OCI-M1 (cell line): ENCODE measurements at places on chromosomes 11 and 22.

GRCh38 chr22:27537501-27537900 is 264.1 kb downstream of the MN1 start:
- DNase-seq: no peak

- DNase-seq: peak; percentile 68
Measured at GRCh38 chr22:42080287-42080686, 787 bp downstream of the SMDT1 start.

DNA sequence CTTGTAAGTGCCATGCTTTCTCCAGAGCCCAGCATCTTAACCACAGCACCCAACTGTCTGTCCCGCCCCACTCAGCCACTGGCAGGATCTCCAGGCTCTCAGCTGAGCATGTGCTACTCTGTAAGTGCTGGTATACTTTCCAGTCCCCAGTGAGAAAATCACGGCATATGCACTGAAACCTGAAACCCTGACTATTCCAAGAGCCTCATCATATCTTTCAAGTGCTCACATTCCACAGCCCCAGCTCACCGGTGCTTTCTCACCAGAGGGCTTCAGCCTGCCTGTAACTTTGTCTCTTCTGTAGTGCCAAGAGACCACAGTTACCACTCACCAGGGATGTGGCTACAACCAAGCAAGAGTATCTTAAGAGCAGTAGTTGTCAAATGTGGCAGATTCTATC is 24.4 kb upstream of the PAMR1 start:
- no peak for DNase-seq

DNA sequence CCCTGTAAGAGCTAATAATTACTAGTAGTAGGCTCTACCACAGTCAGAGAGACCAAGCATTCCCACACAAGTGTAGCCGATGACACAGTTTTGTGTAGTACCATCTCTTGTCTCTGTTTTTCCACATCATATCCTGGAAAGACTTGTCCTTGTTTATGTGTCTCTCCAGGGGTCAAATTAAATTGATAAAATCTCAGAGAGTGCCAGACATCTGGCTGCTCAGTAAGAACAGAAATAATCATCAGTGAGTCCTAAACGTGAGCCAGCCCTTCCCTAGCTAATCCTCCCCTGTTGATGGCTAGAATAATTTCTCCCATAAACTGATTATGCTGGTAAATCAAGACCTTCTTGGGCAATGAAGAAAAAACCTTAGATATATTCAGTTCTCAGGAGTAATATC is 111.4 kb upstream of the GRAMD1B start:
- no peak for DNase-seq

- DNase-seq: no peak
Measured at GRCh38 chr22:17486313-17486712, 77.0 kb upstream of the SLC25A18 start.

DNA sequence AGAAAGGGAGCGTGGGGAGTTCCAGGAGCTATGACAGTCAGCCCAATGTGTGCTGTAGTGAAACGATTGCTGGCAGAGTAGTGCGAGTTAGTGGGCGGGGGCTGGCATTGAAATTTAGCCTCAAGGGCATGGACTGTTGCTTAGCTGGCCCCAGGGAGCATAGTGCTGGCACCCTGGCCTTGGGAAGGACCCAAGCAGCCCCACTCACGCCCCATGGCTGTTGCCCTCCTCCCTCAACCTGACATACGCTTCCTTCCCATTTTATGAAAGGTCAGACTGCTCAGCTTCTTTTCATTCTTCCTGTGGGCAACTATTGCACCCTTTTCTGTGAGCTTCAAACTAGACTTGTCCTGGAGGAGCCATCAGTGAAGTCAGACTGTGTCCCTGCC is 52.0 kb upstream of the SUSD2 start:
- no peak for DNase-seq

- peak; percentile 31 for DNase-seq
Measured at GRCh38 chr11:942823-943222, 17.2 kb downstream of the AP2A2 start.

- DNase-seq: no peak
Measured at GRCh38 chr22:37525073-37525745, 6.0 kb upstream of the CARD10 start.

DNA sequence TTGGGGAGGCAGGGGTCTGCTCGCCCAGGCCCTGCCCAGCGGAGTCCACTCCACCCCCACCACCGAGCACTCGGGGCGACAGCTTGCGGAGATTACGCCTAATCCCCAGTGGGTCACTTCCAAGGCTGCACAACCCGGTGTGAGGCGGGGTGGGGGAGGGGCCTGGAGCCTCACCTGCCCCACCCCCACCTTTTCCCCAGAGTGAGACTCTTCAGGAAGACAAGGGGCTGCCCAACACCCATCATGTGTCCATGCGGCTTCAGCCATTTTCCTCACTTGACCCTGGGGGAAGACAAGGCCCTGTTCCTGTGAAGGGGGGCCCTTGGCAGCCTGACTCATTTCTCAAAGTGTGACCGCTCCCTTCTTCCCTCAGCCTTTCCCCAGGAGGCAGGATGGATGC is 12.5 kb downstream of the SYNGR1 start:
- DNase-seq: no peak

- peak; percentile 83 for DNase-seq
Measured at GRCh38 chr22:30425616-30426387, at the start of gene MTFP1. Gene MTFP1, plus strand, starts transcription at chr22:30425768. Its CDS starts 112 bp downstream, at chr22:30425880.

DNA sequence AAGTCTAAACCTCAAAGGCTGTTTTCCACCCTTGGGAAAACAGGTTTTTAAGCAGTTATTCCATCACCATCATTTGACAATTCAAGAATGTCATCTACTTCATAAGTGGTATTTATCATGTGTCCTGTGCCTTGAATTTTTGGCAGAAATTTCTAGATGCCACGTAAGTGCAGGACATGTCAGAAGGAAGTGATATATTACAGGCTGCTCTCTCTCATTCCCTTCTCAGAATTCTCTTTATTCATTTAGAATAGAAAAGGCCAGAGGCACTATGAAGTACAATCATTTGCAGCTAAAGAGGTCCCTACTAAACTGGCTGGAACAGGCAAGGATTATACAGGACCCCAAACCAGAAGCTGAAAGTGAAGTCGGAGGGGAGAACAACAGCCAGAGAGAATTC is 11.9 kb downstream of the RBFOX2 start:
- DNase-seq: no peak

DNA sequence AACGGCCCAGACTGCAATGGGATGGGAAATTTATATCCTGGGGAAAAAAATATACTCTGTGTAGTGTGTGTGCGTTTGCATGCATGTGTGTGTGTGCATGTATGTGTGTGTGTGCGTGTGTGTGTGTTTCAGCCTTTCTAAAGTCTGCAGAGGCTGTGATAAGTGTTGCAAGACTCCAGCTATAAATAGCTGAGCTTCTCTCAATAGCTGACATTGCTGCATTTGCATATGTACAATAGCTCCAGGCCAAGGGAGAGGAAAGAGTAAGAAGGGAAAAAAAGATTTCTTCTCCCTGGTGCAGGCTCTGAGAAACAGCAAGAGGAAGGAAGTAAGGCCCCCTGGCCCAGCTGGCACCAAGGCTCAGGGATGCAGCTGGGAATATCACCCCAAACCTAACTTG is 483.0 kb downstream of the MN1 start:
- peak; percentile 18 for DNase-seq

GRCh38 chr11:6420677-6421076 is 1.8 kb upstream of the APBB1 start:
- DNase-seq: no peak

- no peak for DNase-seq
Measured at GRCh38 chr11:6440906-6441358, at the start of gene HPX. Gene HPX, minus strand, starts transcription at chr11:6440987. Its CDS starts 24 bp downstream, at chr11:6440963.

DNA sequence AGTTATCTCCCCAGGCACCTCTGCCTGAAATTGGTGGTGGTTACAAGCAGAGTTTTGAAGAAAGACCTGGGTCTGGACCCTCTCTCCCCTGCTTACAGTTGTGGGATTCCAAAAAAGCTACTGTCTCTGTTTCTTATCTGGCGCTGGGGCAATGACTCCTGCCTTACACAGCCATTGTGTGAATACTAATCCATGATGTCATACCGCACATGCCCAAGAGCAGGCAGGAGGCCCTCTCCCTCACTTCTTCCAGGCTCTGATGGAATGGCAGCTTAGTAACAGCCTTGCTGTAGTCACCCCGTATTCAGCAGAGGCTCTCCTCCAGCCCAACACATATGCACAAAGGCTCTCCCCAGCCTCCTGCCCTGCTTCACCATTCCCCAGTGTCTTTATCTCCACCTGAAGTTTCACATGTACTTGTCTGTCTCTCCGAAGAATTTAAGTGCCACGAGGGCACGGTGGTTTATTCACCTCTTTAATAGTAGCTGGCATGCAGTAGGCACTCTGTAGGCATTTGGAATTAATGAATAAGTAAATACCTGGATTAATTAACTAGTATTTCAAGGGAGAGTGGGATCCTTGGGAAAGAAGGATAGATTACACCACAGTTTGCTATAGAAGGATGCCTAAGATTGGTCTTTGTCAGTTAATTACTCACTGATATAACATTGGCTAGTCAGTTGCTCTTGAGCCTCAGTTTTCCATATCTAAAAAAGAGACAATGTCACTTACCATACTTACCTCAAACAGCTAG is 165.6 kb downstream of the ETS1 start:
- DNase-seq: no peak

- no peak for DNase-seq
Measured at GRCh38 chr11:91731051-91731450, 493.6 kb upstream of the FAT3 start.

DNA sequence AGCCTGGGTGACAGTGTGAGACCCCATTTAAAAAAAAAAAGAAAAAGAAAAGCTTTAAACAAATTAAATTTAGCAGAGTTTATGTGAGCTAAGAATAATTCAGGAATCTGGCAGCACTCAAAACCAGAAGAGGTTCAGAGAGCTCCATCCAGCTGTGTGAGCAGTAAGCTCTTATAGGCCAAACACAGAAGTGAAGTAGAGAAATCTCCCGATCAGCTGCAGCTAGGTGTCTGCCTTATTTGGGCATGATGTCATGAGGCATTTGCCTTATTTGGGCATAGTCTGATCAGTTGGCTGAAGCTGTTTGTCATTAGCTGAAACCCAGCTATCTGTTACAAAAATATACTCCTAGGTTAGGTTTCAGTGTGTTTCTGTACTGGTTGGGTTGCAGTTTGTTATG is 8.2 kb downstream of the MS4A15 start:
- peak; percentile 7 for DNase-seq

DNA sequence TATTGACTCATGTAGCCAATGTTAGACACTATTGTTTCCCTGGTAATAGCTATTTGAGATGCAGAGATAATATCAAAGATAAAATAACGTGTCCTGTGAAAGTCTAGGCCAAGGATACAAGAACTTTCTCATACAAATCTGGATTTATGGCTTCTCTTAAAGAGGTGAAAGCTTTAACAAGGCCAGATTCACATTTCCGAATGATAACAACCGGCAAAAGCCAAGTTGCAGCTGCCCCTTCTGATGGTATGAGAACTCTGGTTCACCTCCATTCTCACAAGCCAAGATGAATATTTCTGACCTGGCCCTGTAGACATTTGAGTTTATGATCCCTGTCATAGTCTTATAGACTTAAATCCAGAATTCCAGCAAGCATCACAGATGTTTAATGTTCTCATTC is 230.4 kb upstream of the ZC3H12C start:
- DNase-seq: no peak

DNA sequence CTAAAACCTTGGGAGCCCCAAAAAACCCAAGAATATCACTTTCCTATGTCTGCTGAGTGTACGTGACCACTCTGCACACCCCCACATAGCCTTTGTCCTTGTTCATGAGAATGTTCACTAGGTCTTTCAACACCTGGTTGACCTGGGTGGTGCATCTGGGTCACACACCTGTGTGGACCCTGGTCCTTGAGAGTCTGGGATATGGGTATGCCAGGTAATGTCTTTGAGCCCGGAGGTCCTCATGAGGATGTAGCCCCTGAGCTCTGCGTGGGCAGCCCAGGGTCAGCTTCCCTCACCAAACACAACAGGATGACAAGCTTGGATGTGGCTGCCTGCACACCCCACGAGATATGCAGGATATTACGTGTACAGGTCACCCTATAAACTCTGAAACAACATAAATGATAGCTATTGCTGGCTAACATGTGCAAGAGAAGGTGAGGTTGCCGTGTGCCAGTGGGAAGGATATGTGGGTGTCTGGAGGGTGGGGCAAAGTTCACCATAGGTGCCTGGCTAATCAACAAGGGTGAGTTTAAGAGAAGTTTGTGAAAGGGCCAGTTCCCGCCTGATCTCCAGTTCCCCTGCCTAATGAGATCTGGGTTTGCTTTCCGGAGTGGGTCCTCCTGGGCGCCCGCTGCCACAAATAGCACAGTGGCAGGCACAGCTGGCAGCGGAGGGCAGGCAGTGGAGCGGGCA is 1.4 kb upstream of the PPARA start:
- no peak for DNase-seq

DNA sequence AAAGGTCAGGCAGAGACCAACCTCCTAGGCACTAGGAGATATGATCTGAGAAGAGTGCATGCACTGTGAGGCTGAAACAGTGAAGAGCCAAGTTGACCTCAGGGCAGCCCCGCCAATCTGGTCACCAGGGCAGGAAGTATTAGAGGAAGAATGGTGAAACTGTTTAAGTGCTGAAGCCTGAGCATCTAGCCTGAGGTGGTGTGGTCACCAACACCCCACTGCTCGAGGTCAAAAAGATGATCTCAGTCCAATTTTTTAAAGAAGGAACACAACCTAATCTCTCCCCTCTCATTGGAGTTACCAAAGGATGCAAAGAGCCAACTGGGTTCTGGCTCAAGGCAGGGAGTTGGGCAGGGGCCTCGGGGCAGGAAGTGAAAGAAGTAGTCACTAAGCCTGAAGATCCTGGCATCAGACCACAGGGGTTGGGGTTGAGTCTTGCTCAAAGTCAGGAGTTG is 4.0 kb downstream of the APBB1 start:
- no peak for DNase-seq

- DNase-seq: no peak
Measured at GRCh38 chr22:47204002-47204979, 441.8 kb downstream of the TBC1D22A start.

DNA sequence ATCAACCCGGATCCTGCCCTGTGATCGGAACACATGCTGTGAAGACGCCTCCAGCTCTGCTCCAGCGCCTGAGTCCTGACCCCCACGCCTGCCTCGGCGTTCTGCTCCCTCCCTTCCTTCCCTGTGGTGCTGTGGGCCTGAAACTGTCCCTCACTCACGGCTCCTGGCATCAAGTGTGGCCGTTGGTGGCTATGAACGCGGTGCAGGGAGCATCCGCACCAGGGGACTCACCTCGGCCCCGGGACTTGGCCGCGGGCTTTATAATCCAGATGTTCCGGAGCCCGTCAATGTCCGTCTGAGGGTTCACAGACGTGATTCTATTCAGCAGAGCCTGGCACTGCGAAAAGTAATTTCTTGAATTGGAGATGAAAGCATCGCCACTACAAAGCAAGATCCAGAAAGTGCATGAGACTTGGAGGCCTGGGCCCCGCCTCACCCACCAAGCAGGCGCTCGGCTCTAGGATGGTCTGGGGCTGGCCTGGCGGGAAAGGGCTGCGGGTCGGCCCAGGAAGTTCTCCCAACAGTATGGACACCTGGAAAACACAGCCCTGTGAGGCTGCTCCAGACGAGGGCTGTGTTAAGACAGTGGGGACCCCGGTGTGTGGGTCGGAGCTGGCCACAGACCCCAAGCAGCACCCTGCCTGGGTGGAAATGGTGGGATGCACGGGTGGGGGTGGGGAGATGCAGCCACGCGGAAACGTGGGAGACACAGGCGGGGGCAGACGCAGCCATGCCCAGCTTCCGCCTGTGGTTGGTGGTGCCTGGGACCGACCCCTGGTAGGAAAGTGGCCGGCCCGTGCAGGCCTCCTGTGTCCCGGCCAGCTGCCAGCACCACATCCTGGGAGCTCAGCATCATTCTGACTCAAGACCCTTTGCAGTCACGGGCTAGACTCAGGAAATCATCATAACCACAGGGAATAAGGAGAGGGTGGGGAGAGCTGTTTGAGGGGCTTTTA is 21.8 kb upstream of the IL17REL start:
- DNase-seq: no peak
